AG10803 (cell line): ENCODE measurements at places on chromosomes 4 and X.

DNA sequence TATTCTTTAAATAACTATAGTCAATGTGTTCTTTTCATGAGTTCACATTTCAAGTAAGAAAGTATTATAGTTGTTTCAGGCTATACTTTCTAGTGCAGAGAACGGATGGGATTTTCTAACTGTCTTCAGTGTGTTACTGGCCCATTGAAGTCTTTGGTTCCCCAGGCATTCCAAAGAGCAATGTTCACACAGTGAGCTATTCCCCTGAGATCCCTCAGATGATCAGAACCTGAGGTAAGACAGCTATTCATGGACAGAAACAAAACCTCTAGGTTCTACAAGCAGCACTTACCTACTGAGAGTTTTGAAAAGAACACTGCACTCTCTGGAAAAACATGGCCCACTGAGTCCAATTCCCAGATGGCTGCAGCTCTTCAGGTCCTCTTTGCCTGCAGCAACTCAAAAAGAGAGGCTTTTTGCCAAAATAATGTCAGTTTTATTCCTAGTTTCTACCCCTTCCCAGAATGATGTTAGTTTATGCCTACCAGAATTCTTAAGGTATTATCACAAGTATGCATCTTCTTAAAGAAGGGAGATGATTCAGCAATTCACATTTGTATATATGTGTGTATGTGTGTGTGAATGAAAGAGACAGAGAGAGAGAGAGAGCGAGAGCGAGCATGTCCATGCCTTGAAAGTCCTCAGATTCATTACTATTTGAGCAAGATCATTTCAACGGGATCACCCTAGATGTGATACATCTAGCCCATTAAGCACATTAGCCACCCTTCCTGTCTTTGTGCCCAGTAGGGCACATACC lies 146.1 kb downstream of the PDHA2 start:
- DNase-seq: no peak

DNA sequence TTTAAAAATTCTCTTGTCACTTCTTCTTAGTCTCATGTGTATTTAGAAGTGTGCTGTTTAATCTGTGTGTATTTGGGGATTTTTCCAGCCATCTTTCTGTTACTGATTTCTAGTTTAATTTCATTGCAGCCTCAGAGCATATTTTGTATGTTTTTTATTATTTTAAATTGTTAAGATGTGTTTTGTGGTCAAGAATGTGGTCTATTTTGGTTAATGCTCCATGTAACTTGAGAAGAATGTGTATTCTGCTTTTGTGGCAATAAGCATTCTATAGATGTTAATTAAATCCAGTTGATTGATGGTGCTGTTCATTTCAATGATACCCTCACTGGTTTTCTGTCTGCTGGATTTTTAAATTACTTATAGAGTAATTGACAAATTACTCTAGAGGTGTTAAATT lies 38.9 kb downstream of the ANXA10 start:
- no peak for DNase-seq

GRCh38 chrX:52082578-52082977 lies 13.6 kb upstream of the MAGED4B start:
- DNase-seq: peak; percentile 37

DNA sequence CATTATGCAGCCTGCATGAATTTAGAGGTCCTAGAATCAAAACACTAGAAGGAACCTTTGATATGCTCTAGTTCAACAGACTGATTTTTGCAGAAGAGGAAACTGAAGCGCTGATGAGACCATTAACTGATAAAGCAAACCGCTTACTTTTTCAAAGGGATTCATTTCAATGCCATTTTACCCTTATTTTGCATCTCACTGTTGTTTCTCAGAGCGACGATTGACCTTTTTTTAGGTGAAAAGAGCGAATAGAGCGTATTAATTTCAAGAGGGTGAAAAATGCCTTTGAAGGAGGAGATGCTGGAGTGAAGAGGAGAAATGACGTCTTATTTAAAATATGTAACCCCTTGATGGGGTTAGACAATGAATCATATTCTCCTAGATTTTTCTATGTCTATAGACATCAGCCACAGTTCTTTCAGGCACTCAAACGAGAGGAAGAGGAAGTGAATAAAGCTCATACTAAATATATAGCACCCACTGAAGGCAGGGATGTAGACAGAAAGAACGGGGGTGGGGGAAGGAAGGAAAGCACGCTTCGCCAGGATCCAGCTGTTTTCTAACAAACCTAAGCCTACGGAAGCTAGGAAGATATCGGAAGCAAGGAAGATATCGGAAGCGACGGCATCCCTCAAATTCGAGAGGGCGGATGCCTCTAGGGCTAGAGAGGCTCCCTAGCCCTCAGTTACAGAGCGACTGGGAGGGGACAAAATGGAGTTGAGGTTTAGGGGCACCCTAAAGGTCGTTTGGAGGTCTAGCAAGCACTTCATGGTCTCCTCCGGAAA lies 848 bp downstream of the ACSL4 start:
- peak; percentile 36 for DNase-seq

GRCh38 chrX:133229361-133229760 lies 11.2 kb upstream of the TFDP3 start:
- DNase-seq: no peak

DNA sequence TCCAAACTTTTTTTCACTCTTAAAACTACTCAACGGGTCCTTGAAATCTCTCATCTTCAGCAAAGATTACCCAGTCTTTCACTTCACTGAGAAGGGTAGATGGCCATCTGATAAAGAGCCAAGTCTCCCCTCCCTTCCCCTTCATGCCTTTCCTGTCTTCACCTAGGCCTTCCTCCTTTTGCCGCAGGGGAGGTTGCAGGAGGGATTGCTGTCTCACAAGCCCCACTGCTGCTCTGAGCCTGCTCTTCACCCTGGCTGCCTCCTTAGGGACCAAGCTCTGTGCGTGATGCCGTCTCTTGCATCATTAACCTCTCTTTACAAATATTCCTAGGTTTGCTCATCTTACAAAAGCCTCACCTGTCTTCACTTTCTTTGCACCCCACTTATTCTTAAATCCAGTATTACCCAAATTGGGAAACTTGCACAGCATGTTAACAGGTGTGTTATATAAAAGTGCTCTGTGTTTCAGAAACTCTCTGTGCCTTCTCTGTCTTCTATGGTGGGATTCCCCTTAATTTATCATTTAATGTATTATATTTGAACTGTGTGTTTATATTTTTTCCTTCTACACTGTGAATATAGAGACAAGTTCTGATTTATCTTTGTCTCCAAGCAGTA lies 3.8 kb downstream of the ZFX start:
- DNase-seq: no peak
